Immature natural killer cell (primary cell): ENCODE measurements at places on chromosomes 2 and 18.
A peak's percentile ranks its signal among the peaks of the same experiment; 100 is the strongest.

DNA sequence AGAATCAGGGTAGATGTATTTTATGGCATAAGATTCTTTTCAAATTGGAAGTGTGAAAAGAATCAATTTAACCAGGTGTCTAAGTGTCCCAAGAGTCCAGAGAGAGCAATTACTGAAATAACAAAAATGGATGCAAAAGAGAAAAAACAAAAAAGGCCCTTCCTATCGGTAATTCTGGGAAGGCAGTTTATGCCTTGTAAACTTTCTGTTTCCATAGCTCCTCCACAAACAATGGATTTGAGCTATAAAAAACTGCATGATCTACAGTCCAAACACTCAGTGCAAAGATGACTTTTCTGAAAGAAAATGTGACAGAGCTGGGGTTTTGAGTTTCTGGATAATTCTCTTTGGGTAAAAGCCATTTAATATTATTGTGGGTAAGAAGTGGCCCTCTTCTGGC is 366.1 kb downstream of the EN1 start:
- H3K4me3 ChIP-seq: no peak overlapping the region
- H3K36me3 ChIP-seq: no peaks in the 10 kb centered on the region
- no peak overlapping the region for H3K27ac ChIP-seq
- DNase-seq: no peak
- H3K27me3 ChIP-seq: peaks cover 2% of the 10 kb centered on the region

DNA sequence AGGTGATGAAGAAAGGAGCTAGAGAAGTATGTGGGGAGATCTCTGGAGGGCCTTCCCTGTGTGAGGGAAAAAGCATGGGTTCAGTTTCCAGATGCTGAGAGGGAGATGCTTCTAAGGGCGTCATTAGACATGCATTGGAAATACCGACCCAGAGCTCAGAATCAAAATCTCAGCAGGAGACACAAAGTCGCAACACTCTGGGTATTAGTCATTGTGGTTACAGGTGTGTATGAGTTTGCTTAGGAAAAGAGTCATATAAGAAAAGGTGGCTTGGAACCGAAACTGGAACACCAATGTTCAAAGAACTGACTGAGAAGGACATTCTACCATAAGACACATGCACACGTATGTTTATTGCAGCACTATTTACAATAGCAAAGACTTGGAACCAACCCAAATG is 477.1 kb downstream of the FBXO15 start:
- no peaks in the 10 kb centered on the region for H3K4me1 ChIP-seq
- no peak overlapping the region for H3K27ac ChIP-seq
- H3K36me3 ChIP-seq: no peaks in the 10 kb centered on the region

DNA sequence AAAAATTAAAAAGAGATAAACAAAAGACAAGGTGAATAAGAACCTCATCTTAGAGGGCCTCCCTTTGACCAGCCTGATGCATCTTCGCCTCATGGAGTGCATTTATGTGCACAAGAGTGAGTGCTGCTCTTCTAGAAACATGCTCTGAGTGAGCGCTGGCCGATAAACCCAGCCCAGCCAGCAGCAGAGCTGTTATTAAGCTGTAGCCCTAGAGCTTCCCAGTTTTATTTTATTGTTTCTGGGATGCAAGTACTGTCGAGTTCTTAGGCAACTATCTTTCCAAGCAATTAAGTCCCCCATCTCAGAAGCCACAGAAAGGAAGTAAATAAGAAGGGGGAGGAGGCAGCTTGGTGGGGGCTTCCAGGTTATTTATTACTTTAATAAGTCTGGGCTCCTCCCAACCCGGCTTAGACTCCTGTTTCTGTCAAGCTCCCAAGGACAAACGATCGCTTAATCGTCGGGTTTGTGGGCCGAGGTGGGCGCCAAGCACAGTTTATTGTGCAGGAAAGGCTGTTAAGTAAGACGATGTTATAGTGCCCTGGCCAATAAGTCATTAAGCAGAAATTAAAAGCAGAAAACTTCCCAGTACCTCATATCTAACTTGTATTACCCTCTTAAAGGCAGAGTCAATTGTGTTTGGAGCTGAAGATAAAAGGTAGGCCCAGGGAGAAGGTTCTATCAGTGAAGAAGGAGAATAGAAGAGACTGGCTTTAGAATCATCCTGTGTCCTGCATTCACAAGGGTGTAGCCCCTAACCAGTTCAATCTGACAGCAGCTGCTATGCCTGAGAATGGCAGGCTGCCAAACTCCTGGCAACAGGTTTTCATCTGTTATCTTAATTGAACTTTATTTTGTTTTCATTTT is 176.3 kb downstream of the PIK3C3 start:
- peaks cover 2% of the 10 kb centered on the region for H3K27me3 ChIP-seq
- no peaks in the 10 kb centered on the region for H3K4me1 ChIP-seq
- H3K4me3 ChIP-seq: no peak overlapping the region
- DNase-seq: no peak
- H3K36me3 ChIP-seq: no peaks in the 10 kb centered on the region
- no peak overlapping the region for H3K27ac ChIP-seq

GRCh38 chr2:182144776-182145165 is 159.1 kb downstream of the PPP1R1C start:
- no peak for DNase-seq
- H3K27ac ChIP-seq: no peak overlapping the region
- no peaks in the 10 kb centered on the region for H3K27me3 ChIP-seq
- no peaks in the 10 kb centered on the region for H3K36me3 ChIP-seq
- no peak overlapping the region for H3K4me3 ChIP-seq

- H3K27ac ChIP-seq: no peak overlapping the region
- no peak for DNase-seq
- no peak overlapping the region for H3K4me3 ChIP-seq
- peaks cover 16% of the 10 kb centered on the region for H3K4me1 ChIP-seq
- no peaks in the 10 kb centered on the region for H3K27me3 ChIP-seq
Observed at GRCh38 chr2:69780921-69781320, 39.0 kb downstream of the ANXA4 start.

GRCh38 chr2:235034265-235035118 is 82.7 kb downstream of the SH3BP4 start:
- H3K4me1 ChIP-seq: no peaks in the 10 kb centered on the region
- DNase-seq: no peak
- no peak overlapping the region for H3K27ac ChIP-seq

GRCh38 chr2:36333350-36334012 is 22.1 kb upstream of the CRIM1 start:
- peak overlapping the region; percentile 30 for H3K4me3 ChIP-seq
- no peak overlapping the region for H3K27ac ChIP-seq
- H3K4me1 ChIP-seq: peaks cover 10% of the 10 kb centered on the region
- H3K36me3 ChIP-seq: no peaks in the 10 kb centered on the region
- H3K27me3 ChIP-seq: no peaks in the 10 kb centered on the region
- DNase-seq: no peak

DNA sequence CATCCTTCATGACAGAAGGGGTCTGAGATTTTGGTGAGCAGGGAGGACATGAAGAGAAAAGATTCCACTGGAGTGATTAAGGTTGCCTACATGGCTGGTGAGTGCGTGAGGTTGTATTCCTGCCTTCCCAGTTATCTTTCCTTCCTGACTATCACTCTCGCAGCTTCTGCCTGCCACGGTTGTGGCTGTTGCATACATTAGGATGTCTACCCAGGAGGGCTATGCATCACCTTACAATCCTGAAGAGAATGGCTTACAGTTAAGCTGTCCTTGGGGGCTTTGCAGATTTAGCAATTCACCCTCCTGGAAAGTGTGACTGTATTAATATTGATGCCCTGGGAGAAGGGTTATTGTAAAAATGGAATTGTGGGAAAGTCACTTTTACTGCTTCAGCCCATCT is 571.0 kb downstream of the TSN start:
- H3K4me1 ChIP-seq: no peaks in the 10 kb centered on the region
- peaks cover 1% of the 10 kb centered on the region for H3K27me3 ChIP-seq
- H3K36me3 ChIP-seq: no peaks in the 10 kb centered on the region
- H3K4me3 ChIP-seq: no peak overlapping the region
- H3K27ac ChIP-seq: no peak overlapping the region
- no peak for DNase-seq

GRCh38 chr2:60954139-60954538 is 63.4 kb upstream of the PEX13 start:
- peak overlapping the region; percentile 82 for H3K27ac ChIP-seq
- peak; percentile 78 for DNase-seq
- H3K4me3 ChIP-seq: peak overlapping the region; percentile 57
- peaks cover 9% of the 10 kb centered on the region for H3K36me3 ChIP-seq
- no peaks in the 10 kb centered on the region for H3K27me3 ChIP-seq

- H3K27me3 ChIP-seq: no peaks in the 10 kb centered on the region
- H3K4me1 ChIP-seq: no peaks in the 10 kb centered on the region
- H3K4me3 ChIP-seq: no peak overlapping the region
- H3K27ac ChIP-seq: no peak overlapping the region
- H3K36me3 ChIP-seq: no peaks in the 10 kb centered on the region
- no peak for DNase-seq
Observed at GRCh38 chr2:66156171-66156570, 278.8 kb upstream of the MEIS1 start.

- H3K27me3 ChIP-seq: peaks cover 4% of the 10 kb centered on the region
- no peaks in the 10 kb centered on the region for H3K36me3 ChIP-seq
- H3K27ac ChIP-seq: no peak overlapping the region
- DNase-seq: peak; percentile 45
- H3K4me1 ChIP-seq: no peaks in the 10 kb centered on the region
- H3K4me3 ChIP-seq: no peak overlapping the region
Observed at GRCh38 chr2:238970553-238971081, 122.7 kb downstream of the TWIST2 start.

- DNase-seq: no peak
- peaks cover 2% of the 10 kb centered on the region for H3K27me3 ChIP-seq
- H3K27ac ChIP-seq: no peak overlapping the region
Observed at GRCh38 chr2:134132490-134132857, 121.4 kb upstream of the MGAT5 start.

DNA sequence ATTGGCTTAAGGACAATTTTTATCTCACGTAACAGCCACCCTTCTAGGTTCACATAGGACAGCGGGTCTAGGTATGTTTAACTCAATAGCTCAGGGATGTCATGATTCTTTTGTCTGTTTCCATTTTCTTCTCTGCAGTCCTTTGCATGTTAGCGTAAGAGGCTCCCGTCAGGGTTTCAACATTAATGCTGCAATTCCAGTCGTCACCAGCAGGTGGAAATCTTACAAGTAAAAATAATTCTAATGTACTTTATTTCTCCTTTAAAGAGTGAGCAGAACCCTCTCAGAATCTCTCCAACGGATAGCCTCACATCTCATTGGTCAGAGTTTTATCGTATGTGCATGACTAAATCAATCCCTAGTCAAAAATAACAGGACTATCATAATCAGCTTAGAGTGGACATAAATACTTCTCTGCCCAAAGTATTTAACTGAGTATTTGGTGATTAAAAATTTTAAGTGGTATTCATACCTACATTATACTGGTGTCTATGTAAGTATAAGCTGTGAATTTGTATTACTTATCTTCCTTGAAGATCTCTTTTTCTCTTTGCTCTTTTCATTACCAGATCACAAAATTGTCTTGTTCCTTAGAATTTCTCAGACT is 487.2 kb upstream of the GCFC2 start:
- H3K27me3 ChIP-seq: no peaks in the 10 kb centered on the region
- no peak overlapping the region for H3K27ac ChIP-seq
- no peak for DNase-seq
- H3K36me3 ChIP-seq: no peaks in the 10 kb centered on the region
- H3K4me3 ChIP-seq: no peak overlapping the region

GRCh38 chr2:237327175-237327950 is 86.6 kb downstream of the COL6A3 start:
- H3K36me3 ChIP-seq: no peaks in the 10 kb centered on the region
- no peak for DNase-seq
- H3K27me3 ChIP-seq: peaks cover 6% of the 10 kb centered on the region
- no peaks in the 10 kb centered on the region for H3K4me1 ChIP-seq
- H3K27ac ChIP-seq: no peak overlapping the region

DNA sequence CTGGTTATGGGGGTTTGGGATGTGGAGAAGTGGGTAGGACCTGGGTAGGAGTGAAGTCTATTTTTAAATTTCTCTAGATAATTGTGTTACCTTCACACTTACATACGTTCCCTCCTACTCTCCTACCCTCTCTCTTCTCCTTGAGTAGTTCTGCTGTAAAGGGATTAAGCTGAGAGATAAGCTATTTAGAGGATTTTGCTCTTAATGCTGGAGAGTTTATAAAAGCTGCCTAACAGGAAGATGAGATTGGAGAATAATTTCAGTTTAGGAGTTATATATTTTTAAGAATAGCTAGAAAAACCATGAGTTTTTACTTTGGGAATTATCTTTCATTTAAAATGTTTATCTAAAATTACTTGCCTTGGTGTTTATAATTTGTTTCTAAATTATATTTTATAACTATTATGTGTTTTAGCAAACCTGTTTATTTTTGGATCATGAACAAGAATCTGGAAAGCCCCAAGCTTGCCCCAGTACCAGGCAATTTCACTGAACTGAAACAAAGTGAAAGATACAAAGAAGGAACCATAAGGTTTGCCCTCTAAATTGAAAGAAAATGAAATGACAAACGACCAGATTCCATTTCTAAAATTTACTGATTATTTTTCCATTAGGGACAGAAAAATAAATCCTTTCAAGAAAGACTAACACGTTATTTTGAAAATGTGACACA is 101.5 kb downstream of the ZNF532 start:
- H3K27ac ChIP-seq: no peak overlapping the region
- peaks cover 3% of the 10 kb centered on the region for H3K27me3 ChIP-seq
- no peak overlapping the region for H3K4me3 ChIP-seq
- H3K36me3 ChIP-seq: peaks cover 3% of the 10 kb centered on the region

GRCh38 chr18:57727952-57728807 is 74.9 kb downstream of the ATP8B1 start:
- no peaks in the 10 kb centered on the region for H3K27me3 ChIP-seq
- no peak for DNase-seq
- no peak overlapping the region for H3K4me3 ChIP-seq
- H3K27ac ChIP-seq: no peak overlapping the region

DNA sequence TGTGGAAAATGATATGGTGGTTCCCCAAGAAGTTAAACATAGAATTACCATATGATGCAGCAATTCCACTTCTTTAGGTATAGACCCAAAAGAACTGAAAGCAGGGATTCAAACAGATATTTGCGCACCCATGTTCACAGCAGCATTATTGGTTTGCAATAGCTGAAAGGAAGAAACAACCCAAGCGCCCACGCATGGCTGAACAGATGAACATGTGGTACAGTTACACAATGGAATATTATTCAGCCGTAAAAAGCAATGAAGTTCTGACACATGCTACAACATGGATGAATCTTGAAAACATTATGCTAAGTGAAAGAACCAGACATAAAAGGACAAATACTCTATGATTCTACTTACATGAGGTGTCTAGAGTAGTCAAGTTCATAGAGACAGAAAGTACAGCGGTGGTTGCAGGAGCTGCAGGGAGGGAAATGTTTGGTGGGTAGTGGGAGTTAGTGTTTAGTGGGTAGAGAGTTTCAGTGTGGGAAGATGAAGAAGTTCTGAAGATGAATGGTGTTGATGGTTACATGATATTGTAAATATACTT is 26.7 kb upstream of the ASPRV1 start:
- no peak overlapping the region for H3K4me3 ChIP-seq
- peak overlapping the region; percentile 36 for H3K27ac ChIP-seq
- no peaks in the 10 kb centered on the region for H3K27me3 ChIP-seq
- no peak for DNase-seq
- H3K36me3 ChIP-seq: peaks cover 11% of the 10 kb centered on the region

- no peak for DNase-seq
- H3K4me3 ChIP-seq: no peak overlapping the region
- no peak overlapping the region for H3K27ac ChIP-seq
- H3K4me1 ChIP-seq: no peaks in the 10 kb centered on the region
- H3K27me3 ChIP-seq: no peaks in the 10 kb centered on the region
Observed at GRCh38 chr2:95276244-95276887, 2.1 kb downstream of the PROM2 start.

- H3K27ac ChIP-seq: no peak overlapping the region
- peaks cover 18% of the 10 kb centered on the region for H3K36me3 ChIP-seq
- no peak overlapping the region for H3K4me3 ChIP-seq
- DNase-seq: no peak
- H3K27me3 ChIP-seq: peaks cover under 1% of the 10 kb centered on the region
- peaks cover 3% of the 10 kb centered on the region for H3K4me1 ChIP-seq
Observed at GRCh38 chr2:222941510-222942032, 80.7 kb downstream of the ACSL3 start.
